ENCODE measurements at places on chromosomes 12 and 14.

GRCh38 chr14:53953828-53954550 lies 2.6 kb downstream of the BMP4 start:
- no peak for DNase-seq

GRCh38 chr12:116595672-116596071 lies 36.5 kb downstream of the MAP1LC3B2 start:
- no peak for DNase-seq

DNA sequence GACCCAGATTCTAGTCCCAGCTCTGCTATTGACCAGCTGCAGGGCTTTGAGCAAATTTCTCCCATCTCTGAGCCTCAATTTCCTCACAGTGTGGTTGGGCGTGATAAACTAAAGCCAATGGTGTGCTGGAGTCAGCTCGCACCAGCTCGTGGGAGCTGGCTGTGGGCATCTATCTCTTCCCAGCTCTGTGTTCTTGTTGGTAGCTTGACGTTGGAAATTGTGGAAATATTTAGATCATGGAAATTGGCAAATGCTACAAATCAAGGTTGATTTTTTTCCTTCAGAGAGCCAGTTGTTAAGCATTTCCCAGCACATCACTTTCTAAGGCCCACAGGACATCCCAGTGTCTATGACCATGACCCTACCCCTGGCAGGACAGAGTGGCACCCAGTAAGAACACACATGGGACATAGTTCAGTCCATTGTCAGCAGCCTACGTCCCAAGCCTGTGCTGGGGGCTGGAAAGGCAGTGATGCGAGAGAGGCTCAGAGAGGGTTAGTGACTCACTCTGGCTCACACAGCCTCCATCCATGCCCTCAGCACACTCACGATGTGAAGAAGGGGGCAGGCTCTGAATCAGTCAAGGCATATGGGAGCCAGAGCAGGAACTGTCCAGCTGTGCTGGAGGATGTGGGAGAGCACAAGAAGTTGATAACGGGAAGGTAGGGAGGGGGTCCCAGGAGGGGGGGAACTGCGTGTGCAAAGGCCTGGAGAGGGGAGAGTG lies 77.6 kb downstream of the LGMN start:
- DNase-seq = no peak

DNA sequence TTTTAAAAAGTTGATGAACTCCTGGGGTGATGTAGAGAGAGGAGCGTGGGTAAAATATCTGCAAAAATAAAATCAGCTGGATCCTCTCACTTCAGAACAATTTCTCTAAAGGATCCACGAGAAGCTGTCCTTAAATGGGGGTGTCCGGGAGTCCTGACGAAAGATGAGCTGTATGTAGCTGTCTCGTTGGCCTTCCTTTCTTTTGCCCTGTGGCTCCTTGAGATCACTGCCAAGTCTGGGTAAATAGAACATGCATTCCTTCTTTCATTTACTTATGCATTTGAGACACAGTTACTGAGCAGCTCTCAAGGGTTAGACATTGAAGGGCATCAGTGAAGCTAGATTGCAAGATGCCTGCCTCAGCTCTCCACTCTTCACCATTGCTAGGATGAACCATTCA lies 35.2 kb upstream of the TXNRD1 start:
- no peak for DNase-seq

- DNase-seq = no peak
These were observed 200.6 kb downstream of the ANO4 start for GRCh38 chr12:100995201-100995600.

GRCh38 chr12:108371801-108372344 lies 32.8 kb upstream of the CMKLR1 start:
- DNase-seq = no peak

- no peak for DNase-seq
These were observed 45.5 kb upstream of the RERGL start for GRCh38 chr12:18135509-18135908.

GRCh38 chr14:56193347-56193746 lies 75.1 kb downstream of the PELI2 start:
- no peak for DNase-seq

- DNase-seq = no peak
These were observed 234.9 kb upstream of the PLEKHG7 start for GRCh38 chr12:92467886-92468285.

GRCh38 chr12:12167847-12168246 lies 97.1 kb downstream of the BCL2L14 start:
- no peak for DNase-seq

- no peak for DNase-seq
These were observed 1053.6 kb downstream of the SLC6A15 start for GRCh38 chr12:83859021-83859420.

- DNase-seq = no peak
These were observed 69.8 kb upstream of the IFNG-AS1 start for GRCh38 chr12:67919406-67919805.

GRCh38 chr12:88328090-88328489 lies 186.0 kb downstream of the TMTC3 start:
- no peak for DNase-seq

DNA sequence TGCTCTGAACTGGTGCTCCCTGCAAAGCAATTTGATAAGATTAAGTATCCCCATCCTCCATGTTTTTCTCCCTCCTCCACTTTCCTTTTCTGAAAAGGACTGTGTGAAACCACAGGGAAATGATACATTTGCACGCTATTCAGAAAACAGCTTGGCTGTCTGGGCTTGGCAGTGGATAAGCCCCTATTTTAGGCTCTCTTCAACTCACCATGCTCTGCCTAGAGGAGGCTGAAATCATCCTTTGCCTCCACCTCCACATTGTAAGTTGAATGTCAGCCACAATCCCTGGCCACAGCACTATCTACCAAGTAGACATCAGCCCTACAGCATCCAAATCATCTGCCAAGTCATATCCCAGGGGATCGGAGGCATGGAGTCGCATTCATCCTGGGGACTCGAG lies 642.3 kb downstream of the RPS29 start:
- no peak for DNase-seq

- DNase-seq = no peak
These were observed 10.0 kb upstream of the LRTM2 start for GRCh38 chr12:1810201-1810930.

DNA sequence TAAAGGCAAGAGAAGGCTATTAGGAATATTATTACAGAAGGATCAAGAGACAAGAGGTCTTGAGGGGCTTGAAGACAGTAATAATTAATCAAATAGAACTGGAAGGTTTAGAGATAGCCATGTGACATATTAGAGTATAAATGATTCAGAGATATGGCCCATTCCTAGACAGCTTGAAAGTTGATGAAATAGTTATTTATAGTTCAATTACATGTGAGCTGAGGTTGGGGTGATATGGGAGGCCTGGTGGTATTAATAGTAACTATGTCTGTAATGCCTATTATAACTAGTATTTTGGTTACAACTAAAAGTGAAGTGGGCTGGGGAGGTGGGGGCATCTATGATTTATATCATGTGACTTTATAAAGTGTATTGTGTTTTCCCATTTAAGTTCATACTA lies 14.1 kb upstream of the MIS18BP1 start:
- DNase-seq = no peak

GRCh38 chr12:117039891-117040309 lies 59.3 kb downstream of the TESC start:
- no peak for DNase-seq

GRCh38 chr14:66624336-66624937 lies 116.5 kb downstream of the GPHN start:
- DNase-seq = no peak

- no peak for DNase-seq
These were observed 34.6 kb downstream of the LMNTD1 start for GRCh38 chr12:25518512-25518911.

- no peak for DNase-seq
These were observed 76.5 kb downstream of the SPRING1 start for GRCh38 chr12:116661341-116661740.

DNA sequence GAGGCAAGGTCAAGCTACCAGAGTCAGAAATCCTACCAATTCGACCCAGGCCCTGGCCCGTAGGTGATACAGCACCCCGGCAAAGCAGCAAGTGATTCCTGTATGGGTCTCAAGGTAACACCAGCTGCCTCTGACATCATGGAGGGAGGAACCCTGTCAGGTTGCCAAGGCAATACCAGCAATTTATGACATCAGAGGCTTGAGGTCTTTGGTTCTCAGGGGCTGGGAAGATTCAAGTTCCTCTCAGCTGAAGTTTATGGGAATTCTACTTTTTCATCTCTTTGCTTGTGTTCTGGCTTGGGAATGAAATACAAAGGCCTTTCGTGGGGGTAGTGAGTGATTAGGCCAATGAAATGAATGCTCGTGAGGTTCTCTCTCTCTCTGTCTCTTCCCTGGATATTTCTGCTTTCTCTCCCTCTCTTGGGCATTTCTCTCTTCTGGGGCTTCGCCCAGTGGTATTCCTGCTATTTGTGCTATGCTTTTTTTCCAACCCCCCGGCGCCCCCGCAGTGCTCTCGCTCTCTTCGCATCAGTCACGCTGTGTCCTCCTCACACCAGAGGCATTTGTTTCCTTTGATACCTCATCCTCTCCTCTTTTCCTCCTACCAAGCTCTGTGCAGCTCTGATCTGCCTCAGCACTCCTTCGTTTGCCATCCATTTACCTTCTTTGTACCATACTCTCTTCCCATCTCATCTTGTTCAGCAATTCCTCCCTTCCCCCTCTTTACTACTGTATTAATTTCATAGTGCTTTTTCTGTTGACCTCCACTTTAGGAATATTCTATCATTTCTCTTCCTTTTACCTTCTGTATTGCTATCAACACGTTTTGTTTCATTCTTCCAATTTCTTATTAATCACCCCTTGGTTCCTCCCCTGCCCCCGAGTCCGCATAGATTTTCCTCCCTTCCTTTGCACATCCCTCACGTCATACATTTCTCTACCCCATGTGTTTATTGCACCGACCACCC lies 2.9 kb downstream of the ZFHX2 start:
- no peak for DNase-seq

GRCh38 chr14:39113685-39114072 lies 444 bp upstream of the GEMIN2 start:
- DNase-seq = no peak

DNA sequence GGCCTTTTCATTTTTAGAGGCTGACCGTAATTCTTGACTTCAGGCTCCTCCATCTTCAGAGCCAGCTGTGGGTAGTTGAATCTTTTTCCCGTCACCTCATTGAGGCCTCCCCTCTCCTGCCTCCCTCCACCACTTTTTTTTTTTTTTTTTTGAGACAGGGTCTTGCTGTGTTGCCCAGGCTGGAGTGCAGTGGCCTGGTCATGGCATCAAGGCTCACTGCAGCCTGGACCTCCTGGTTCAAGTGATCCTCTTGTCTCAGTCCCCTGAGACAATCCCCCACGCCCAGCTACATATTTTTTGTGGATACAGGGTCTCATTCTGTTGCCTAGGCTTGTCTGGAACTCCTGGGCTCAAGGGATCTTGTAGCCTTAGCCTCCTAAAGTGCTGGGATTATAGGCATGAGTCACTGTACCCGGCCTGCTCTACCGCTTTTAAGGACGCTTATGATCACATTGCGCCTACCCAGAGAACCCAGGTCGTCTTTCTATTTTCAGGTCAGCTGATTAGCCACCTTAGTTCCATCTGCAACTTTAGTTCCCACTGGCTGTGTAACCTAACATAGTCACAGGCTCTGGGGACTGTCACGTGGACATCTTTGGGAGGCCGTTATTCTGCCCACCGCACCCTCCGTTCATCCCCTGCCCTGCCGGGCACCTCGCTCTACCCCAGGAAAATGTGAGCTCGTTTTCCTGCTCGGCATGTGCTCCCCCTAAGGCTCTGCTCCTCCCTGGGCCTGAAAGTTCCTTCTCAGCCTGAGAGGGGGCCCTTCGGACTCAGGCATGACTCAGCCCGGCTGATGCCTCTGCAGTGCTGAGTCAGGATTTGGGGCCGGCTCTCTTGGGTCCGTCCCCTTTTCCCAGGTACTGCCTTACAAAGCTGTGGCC lies 13.4 kb downstream of the TNFAIP2 start:
- no peak for DNase-seq

DNA sequence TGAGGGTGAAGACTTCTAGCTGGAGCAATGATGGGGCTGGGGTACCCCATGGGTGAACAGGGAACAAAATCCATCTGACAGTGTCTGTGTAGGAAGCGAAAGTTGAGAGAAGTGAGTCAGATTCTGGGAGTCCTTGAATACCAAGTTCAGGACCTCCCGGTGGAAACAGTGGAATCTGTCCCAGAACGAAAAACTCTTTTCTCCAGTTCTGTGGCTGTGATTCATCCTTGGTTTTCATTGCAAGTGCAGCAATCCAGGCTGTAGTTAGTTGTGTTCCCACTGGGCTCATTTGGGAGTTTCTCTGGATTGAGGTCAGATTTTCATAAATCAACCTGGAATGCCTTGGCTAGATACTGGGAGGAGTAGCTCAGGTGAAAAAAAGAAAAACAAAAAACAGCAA lies 120.7 kb downstream of the C12orf75 start:
- no peak for DNase-seq

GRCh38 chr12:45406988-45407850 lies 191.3 kb downstream of the ANO6 start:
- DNase-seq = no peak

GRCh38 chr14:55243386-55243785 lies 27.8 kb upstream of the FBXO34 start:
- DNase-seq = no peak

Measured in activated naive CD4-positive, alpha-beta T cell (primary cell).